ENCODE measurements at places on chromosomes 12 and 14. TPM values are rescaled to one million over a fixed set of nuclear protein-coding genes. Genes with fewer than 3 reads are reported as not detected.

DNA sequence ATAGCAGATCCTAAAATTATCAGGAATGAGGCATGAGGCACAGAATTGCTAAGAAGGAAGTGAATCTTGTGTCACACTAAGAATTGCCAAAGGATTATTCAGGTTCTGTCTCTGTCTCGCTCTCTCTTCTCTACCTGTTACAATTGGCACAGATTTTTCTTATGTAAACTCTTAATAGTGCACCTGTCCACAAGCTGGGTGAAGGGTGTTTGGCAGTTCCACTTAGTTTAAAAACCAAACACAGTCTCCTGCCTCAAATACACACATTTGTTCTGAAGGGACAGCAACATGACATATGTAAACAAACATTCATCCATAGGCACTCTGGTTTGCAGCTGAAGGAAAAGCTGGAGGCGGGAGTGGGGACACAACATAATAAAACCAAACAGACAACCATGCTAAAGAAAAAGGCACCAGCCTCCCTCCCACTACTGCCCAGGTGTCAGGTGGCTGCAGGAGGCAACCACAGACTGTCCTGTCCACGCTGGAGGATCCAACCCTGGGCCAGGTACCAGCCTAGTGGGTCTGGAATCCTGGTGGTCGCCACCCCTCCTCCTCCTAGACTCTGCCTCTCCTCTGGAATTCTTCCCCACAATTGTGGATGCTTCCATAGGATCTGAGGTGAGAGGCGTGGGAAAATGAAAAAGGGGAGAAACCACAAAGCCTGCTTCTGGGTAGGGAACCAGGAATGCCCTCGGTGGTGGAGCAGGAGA lies 81.2 kb downstream of the TMEM260 start:
- DNase-seq: no peak

GRCh38 chr12:54051874-54052437 lies 1.7 kb upstream of the HOXC4 start:
- DNase-seq: peak; percentile 45

DNA sequence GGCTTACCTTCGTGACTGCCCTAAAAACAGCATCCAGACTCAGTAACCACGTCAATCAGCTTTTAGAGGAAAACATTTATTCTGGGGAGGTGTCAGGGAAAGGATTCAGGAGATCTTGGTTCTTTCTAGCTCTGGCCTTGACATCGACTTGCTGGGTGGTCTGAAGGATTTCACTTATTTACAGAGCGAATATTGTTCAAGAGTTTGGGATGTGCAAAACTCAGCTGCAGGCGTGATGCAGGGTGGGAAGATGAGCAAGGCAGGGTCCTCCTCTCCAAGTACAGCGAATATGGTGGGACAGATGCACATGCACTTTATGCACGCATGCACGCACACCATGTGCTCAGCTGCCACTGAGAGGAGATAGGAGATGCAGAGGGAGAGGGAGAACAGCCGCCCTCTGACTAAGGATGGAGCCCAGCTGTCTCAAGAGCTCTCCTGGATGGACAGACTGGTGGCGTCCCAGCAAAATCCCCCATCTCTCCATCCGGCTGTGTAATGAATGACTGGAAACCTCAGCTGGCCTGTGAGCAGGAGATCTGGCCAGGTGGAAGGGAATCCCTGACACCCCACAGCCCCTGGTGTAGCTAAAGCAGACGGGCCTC lies 24.4 kb upstream of the BDKRB1 start:
- DNase-seq: no peak

- no peak for DNase-seq
Observed at GRCh38 chr12:95037906-95038305, 34.4 kb upstream of the NDUFA12 start.

- DNase-seq: no peak
Observed at GRCh38 chr12:11741434-11742092, 92.1 kb downstream of the ETV6 start.

GRCh38 chr12:69512820-69513219 lies 42.6 kb downstream of the FRS2 start:
- DNase-seq: no peak

GRCh38 chr12:124673801-124674617 lies 106.6 kb upstream of the NCOR2 start:
- no peak for DNase-seq

DNA sequence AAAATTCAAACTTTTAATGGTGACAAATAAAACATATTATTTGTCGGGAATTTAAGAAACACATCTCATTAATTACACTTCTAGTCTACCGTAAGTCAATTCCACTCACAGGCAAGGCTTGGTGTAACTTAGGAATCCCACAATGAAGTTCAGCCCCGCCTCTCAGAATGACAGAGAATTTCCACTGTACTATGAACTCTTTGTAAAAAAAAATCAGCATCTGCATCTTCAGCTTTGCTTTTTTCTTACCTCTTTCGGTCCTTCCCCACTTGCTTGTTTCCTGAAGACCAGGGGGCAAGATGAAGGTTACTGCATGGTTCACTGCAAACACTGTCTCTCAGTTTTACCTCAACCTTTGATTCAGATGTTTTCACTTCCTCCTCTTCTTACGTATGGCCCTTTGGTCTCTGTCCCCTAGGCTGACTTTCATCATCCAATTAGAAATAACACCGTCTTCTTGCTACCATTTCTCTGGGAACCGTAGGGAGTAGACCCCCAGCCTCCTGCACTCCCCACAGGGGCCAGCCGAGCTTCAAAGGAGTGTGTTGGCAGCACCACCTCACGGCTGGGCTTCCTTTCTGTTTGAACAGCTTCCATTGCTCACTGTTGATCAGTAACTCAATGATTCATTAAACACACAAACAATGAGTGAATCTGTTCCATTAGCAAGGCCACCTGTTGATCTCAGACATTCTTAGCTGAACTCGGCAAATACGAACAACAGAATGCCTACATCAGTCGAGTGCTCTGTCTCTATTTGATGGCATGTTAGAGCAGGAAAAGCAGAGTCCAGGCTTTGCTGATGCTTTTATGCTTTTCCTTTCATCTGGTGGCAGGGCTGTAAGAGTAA lies 343.0 kb downstream of the BMP4 start:
- no peak for DNase-seq

DNA sequence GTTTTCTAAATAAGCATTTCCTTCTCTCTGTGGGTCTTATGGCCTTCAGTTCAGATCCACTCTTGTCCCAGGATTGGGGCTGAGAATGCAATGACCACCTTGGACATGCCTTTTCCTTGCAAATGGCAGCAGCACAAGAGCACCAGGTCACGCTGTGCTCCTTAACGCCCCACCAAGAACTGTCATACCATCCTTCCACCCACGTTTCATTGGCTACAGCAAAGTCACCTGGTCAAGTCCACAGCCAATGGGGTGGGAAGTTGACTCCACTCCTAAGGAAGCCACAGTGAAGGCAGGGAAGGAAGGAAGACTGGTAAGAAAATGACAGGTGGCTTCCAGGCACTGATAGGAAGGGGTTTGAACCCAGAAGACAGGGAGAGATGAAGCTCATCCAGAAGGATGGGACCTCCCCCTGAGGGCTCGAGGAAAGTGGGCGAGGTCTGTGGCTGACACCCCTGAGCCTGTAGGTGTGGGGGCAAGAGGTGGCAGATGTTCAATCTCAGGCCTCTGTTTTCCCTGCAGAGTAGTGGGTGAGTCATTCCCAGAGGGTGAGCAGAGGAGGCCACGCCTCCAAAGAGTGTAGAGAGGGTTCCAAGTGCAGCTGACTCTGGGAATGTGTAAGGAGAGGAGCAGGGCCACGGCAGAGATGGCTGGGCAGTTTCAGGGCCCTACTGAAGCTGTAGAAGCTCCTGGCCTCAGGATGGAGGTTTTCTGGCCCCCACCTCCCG lies 113.5 kb upstream of the VRK1 start:
- no peak for DNase-seq

- DNase-seq: no peak
Observed at GRCh38 chr14:51242545-51243490, 2.8 kb downstream of the TMX1 start.

DNA sequence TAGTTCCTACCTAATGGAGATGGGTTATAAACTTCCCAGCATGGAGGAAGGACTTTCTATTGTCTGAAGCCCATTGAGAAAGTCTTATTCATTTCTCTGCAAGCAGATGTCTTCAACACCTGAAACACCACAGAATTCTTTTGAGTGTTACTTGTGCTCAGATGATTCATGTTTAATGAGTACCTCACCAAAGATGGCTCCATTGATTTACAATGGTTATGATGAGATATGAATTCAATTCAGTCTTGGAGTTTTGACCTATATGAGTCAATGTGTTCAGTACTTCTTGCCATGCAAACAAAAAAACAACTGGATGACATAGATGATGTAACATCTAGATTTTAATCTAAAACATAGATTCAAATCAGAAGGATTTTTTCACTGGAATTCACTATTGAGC lies 15.4 kb upstream of the PAWR start:
- no peak for DNase-seq

DNA sequence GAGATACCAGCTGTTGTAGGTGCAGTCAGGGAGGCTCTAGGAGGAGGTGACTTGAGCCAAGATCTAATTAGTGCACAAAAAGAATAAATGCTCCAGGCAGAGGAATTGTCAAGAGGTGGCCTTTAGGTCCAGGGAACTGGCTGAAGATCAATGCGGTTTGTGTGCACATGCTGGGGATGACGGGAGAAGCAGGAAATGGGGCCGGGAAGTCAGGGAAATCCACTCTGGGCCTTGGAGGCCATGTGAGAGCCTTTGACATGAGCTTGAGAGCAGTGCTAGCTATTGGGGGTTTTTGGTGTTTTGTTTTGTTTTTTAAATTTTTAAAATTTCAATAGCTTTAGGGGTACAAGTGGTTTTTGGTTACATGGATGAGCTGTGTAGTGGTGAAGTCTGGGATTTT lies 67.4 kb downstream of the MVK start:
- no peak for DNase-seq

GRCh38 chr12:79614730-79615129 lies 76.0 kb downstream of the PAWR start:
- DNase-seq: no peak

DNA sequence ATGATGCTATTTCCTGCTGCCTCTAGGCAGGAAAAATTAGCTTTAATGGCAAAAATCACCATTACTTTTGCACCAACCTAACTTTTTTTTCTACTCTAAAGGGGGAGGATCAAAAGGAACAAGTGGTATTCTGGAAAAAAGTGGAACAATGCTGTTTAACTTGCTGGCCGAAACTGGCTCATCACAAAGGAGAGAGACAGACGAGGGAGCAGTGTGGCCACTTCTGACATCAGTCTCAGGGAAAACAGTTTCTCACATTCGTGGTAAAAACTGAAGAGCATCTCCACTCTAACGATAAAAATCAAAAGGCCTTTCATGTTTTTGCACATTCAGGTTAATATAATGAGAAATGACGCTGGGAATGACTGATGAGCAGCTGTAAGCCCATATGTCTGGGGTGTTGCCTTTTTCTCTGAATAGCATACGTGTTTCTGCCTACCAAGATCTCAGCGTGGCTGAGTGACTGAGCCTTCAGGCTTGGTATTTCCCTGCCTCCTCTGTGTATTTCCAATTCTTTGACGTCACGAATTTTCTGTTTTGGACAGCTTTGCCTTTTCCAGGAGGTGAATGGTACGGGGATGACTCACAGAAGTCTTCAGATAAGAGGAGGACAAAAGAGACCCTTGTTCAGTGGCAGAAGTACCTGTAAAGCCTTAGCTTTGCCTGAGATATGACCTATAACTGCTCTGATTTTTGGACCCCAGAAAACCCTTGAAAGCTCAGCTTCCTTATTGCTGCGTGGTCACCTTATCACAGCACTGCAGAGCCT lies 358.8 kb downstream of the GLT1D1 start:
- no peak for DNase-seq

DNA sequence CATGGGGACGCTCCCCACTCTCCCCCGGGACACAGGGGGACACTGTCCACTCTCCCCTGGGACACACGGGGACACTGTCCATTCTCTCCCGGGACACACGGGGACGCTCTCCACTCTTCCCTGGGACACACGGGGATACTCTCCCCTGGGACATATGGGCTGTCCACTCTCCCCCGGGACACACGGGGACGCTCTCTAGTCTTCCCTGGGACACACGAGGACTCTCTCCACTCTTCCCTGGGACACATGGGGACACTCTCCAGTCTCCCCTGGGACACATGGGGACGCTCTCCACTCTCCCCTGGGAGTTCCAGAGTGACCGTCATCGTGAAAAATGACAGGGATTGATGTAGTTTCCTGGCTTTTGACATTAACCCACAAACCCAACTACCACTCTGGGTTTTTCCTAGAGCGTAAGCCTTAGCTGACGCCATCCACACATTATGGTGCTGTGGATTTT lies 3.0 kb upstream of the P2RX2 start:
- DNase-seq: no peak

- no peak for DNase-seq
Observed at GRCh38 chr12:1598757-1599156, 4.4 kb upstream of the FBXL14 start.

DNA sequence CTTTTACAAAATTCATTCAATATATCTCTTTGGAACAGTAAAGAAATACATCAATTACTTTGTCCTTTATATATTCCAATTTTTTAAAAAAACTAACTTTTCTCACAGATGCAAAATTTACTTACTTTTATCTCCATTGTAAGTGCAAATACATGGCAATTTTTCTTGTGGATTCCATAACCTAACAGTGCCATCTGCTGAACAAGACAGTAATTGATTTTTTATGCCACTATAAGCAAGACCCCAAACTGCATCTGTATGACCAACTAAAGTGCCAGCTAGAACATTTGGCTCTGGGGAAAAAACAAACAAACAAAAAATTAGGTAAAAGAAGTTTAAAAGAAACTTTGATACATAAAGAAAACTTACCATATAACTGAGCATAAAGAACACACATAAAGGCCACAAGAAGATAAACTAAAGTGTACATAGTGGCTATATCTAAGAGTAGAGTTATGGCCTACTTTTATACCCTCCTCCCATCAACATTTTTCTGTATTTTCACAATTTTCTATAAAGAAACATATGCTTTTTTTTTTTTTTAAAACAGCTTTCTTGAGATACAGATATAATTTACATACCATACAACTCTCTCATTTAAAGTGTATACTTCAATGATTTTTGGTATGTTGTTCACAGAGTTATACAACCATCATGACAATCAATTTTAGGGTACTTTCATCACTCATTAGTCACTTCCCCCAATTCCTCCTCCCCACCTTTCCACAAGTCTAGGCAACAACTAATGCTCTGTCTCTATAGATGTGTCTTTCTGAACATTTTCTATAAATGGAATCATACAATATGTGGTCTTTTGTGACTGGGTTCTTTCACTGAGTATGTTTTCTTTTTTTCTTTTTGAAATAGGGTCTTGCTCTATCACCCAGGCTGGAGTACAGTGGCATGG lies 32.6 kb downstream of the COCH start:
- DNase-seq: no peak

GRCh38 chr12:4220536-4221257 lies 52.9 kb upstream of the CCND2 start:
- no peak for DNase-seq

DNA sequence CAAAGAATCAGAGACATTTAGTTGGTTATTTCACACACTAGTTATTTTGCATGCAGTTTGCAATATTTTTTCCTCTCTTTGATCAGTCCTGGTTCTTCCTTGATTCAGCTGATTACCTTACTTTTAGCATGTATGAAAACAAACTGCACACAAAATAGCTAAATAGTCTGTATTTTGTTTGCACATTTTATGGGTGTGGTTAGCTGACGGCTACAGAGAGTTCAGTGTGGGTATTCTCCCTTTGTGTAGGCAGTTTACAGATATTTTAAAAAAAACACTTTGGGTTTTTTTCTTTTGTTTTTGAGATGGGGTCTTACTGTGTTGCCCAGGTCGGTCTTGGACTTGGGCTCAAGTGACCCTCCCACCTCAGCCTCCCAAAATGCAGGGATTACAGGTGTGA lies 28.5 kb downstream of the TOGARAM1 start:
- DNase-seq: no peak

The TMPRSS12 gene
- not detected for total RNA-seq

The KIF21A gene
- 35.0 TPM for total RNA-seq

The PTGER2 gene
- 5.2 TPM for total RNA-seq

Data from left colon (tissue), 2 donors.